NCI-H2227 treated with DMSO at 0.1 percent for 48 hours (cell line): ENCODE measurements at places on chromosomes 4 and X.
A peak's percentile ranks its signal among the peaks of the same experiment; 100 is the strongest.

DNA sequence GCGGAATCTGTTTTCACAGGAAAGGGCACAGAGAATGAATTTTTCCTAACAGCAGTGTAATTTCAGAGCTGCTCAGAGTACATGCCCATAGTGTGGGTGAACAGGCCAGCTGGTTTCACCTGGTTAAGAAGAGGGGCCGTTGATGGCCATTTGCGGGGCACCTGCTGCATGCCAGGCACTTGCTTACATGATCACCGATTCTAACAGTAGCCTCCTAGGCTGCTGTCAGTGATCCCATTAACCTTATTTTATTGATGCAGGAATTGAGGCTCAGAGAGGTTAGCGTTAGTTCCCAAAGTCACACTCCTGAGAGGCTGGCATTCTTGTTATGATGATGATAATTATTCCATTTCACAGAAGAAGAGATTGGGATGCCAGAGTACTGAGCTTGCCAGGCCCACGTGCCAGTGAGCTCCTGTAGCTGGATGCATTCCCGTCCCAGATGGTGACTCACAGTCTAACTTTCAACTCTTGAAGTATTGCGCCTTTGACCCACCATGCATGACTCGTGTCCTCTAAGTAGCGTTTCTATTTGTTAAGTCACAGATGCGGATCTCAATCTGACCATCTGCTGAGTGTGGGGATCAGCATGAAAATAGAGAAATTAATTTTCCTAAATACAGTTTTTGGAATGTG lies 76.5 kb downstream of the PSAPL1 start:
- DNase-seq, result no peak

DNA sequence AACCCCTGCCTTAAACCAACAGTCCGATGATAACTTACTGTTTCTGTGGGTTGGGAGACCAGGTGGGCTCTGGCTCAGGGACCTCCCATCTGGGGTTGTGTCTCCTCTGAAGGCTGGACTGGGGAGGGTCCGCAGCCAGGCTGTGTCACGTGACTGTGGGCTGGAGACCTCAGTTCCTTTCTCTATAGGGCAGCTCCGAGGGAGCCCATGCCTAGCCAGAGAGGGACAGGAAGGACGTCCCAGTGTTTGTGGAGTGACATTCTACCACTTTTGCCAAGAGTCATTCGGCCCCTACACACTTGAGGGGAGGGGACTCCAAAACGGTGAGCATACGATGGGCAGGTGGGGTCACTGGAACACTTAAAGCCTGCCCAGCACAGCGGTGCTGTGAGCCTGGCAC lies 4.5 kb downstream of the PCGF3 start:
- DNase-seq, result no peak

DNA sequence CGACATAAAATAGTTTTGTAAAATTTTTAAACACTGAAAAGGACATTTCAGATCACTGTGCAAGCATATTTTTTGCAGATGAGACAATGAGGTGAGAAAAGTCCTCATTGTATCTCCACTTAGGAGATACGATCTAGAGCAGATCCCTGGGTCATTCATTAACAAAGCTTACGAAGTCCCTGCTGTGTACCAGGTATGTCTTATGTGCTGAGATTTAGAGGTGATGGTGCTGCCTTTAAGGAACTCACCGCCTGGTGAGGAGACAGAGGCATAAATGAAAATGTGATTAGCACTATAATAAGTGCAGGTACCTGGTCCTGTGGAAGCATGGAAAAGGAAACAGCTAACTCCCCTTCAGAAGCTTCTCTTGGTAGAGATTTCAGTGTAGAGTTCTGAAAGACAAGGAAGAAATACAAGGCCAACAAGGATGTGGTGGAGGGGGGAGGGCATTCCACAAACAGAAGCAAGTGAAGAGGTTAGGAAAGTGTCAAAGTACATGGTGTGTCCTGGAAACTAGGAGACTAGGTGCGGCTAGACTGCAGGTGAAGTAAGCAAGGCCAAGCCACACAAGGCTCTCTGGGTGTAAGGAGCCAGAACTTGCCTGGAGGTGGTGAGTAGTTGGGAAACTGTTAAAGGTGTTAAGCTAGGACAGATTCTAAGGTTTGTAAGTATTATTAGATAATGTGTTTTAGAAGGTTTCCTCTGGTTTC lies 1.5 kb upstream of the NDNF start:
- DNase-seq, result no peak

GRCh38 chr4:76850010-76850441 lies 47.9 kb downstream of the SOWAHB start:
- no peak for DNase-seq

GRCh38 chr4:148196164-148196563 lies 246.1 kb downstream of the NR3C2 start:
- no peak for DNase-seq

- DNase-seq, result no peak
These were observed 57.5 kb upstream of the SCML1 start for GRCh38 chrX:17679820-17680219.

GRCh38 chrX:111411983-111412382 lies at the start of gene DCX:
TSS of gene DCX (minus strand) at chrX:111412192. CDS start at chrX:111410398, 1,794 bp downstream.
- peak; percentile 46 for DNase-seq

DNA sequence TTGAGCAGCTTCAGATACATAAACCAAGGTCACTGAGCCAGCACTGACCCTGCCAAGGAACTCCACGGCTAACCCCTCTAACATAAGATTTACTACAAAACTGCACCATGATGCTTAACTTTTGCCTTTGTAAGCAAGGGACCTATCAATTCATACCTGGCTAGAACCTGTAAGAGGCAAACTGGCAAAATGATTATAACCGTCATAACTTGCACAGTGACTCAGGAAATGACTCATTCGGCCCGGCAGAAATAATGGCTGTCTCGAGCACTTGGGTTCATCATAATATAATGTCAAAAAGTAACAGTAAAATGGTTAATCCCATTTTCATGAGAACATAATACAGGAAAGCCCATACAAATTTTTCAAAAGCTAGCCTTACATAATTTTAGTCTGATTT lies 17.2 kb downstream of the RASGEF1B start:
- DNase-seq, result no peak

- DNase-seq, result no peak
These were observed 44.1 kb upstream of the SPANXD start for GRCh38 chrX:141742666-141743065.

GRCh38 chr4:86359944-86360478 lies at the start of gene MAPK10:
TSS of gene MAPK10 (minus strand) at chr4:86360053.
- peak; percentile 91 for DNase-seq

DNA sequence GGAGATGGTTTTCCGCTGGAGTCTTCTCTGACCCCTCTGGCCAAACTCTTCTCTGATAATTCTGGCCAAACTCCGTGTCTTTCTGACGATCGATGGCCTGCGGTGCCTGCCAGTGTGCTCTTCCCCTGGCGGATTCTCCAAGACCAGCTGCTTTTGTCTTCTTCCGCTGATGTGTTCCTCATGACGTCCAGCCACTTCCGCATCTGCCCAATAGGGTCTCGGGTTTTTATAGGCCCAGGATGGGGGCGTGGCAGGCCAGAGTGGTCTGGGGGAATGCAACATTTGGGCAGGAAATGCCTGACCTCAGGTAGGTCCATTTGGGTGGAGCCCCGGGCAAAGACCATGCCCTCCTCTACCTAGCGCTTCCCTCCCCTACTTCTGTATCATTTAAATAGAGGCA lies 1542.1 kb downstream of the STIM2 start:
- no peak for DNase-seq

DNA sequence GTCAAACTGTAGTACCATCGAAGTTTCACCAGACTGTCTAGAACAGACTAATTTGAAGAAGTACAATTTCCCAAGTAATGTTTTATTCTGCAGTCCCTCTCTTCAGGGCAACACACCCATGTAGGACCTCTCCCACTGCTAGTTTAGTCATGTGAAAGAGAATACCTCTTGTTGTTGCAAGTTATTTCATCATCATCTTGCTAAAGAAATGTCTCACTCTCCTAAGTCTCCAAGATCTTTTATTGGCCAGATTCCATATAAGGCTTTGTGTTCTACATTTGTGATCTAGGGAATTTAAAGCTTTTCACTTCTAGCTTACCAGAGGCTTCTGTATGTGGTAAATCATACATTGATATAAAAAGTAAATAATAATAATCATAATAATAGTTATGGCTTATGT lies 745.3 kb upstream of the MAGEB2 start:
- DNase-seq, result no peak

DNA sequence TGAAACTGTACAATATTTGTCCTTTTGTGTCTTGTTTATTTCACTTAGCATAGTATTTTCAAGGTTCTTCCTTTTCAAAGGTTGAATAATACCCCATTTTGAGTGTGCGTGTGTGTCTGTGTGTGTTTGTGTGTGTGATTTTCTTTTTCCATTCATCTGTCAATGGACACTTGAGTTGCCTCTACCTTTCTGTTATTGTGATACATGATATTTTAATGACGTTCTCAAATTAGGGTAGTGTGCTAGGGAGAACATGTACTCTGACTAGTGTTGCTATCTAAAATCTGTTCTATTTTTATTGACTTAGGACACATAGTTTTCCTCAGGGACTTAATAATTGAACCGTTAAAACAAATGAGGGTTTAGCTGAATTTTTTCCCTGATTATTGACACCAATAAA lies 9.9 kb downstream of the MMRN1 start:
- no peak for DNase-seq

DNA sequence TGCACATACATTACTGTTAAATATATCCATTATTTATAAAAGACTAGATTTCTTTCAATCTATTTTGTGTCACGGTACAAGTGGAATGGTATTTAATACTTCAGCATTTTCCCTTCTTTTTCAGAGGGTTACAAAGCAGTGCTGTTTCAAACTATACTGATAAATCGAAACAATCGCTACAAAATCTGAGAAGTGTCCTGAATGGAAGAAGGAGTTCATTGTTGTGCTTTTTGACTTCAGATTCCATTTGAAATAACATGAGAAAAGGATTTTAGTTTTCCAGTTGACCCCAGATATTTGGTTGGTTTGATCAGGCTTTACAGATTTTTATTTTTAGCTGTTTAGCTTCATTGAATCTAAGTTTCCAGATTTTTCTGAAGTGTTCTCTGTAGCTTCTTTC lies 292.1 kb upstream of the ANKRD50 start:
- DNase-seq, result no peak

DNA sequence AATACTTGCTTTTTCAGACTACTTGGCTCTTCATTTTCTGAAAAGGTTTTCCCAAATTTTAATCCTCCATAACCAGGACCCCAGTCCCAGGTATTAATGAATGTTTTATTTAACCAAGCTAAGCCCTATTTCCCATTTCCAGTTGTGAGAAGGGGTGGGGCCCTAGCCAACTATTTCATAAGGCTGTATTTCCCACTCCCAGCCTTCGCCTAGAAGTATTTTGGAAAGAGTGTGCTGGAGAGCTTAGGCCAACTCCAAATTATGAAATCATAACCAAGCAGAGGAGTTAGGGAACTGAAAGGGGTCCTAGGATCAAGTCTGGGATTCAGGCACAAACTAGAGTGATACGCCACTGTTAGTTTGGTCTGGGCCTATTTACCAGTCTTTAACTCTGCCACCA lies 148.4 kb upstream of the GPC4 start:
- DNase-seq, result no peak

DNA sequence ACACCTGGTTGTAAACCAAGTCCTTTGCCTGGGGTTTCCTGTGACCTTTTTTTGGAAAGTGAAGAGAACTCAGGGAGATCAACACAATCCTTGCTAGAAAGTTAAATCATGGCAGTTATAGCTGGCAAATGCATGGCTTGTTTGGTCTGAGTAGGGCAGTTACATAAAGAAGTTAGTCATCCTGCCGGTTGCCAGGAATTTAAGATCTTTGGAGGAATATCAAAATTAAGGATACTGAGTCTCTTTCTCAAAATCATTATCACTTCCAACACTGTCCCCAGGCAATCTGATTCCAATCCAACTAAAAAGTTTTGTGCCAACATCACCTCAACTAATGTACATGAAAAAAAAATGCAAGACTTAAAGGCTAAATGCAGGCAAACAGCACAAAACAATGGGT lies 40.3 kb downstream of the C4orf54 start:
- DNase-seq, result no peak

- DNase-seq, result no peak
These were observed 13.1 kb upstream of the EOLA1 start for GRCh38 chrX:149527705-149528104.

- DNase-seq, result peak; percentile 72
These were observed 11.2 kb upstream of the CCNQ start for GRCh38 chrX:153609917-153610835.

DNA sequence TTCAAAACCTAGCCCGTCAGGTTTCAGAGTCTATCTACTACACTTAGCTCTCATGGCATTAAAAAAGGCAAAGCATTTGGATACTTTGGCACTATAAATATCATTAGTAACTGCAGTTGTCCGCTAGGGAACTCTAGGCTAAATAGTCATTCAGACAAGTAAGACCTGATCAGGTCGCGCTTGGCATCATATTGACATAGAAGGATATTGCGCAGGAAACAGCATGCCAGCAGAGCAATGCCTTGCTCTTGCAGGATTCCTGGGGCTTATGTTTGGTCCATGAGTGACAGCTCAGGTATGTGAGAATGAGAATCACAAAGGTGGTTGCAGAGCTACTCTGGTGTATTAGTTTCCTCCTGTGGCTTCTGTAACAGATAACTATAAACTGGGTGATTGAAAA lies 62.7 kb downstream of the KDM6A start:
- DNase-seq, result no peak

GRCh38 chrX:103175944-103176753 lies 38.8 kb upstream of the BEX4 start:
- DNase-seq, result peak; percentile 78

DNA sequence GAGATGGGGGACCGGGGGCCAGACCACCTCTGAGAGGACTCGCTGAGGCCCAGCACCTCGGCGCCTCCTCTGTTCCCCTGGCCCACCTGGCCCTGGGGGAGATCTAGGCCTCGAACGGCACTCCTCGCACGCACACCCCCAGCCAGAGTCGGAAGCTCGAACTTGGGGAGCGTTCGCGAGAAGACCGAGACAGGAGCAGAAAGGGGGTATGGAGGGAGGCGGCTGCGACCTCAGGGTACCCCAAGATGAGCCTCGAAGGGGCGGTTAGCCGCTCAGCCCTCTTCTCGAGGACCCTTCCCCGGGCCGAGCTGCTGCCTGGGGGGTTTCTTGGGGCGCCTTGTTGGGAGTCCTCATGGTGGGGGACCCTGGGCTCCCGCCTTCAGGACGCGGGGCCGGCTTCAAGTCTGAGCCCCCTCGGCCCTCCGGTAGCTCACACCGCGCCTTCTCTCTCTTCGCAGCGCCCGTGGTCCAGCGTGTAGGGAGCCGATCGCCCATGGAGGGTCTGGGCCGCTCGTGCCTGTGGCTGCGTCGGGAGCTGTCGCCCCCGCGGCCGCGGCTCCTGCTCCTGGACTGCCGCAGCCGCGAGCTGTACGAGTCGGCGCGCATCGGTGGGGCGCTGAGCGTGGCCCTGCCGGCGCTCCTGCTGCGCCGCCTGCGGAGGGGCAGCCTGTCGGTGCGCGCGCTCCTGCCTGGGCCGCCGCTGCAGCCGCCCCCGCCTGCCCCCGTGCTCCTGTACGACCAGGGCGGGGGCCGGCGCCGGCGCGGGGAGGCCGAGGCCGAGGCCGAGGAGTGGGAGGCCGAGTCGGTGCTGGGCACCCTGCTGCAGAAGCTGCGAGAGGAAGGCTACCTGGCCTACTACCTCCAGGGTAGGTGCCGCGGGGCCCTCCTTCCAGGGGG lies 706 bp downstream of the DUSP9 start:
- DNase-seq, result no peak
